ENCODE measurements at places on chromosomes 2 and 18.

DNA sequence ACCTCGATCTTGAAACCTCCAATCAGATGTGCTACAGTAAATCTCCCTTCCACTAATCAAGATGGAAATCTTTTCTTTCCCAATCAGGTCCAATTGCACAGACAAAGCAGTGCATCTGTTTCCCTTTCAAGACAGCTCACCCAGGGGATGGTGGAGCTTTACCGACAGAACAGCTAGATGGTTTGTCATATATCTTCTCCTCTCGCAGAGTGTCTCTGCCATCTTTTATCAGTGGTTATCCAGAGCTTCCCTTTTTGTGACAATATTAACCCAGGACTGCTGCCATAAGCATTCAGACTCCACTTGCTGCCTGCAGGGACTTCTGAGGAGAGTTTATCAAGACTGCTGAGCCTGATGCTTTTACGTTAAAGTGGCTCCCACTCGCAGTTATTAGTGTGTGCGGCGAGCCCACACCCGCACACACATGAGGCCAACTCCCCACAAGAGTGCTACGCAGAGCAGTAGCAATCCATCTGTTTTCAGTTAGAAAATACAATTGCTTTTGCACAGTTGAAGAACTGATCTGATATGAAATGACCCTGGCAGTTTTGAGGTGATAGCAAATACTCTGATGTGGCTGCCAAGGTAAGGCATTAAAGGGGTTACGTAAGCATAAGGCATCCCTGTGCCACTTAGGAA lies 398.9 kb downstream of the NCKAP5 start:
- no peak for DNase-seq

DNA sequence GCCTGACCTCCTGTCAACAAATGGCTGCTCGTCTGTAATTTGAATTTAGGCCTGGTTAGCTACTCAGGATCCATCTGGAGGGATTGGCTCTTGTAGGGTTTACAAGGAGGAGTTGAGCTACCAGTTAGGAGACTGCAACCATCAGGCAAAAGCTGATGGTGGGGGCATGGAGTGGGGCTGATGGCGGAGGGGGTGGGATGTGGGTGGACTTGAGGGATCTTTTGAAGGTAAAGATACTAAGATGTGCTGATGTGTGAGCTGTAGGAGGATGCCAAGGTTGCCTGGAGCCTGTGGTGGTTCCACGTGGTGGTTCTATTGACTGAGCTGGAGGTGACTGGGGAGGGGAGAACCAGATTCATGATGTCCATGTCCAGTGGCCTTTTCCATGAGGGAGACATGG lies 240.7 kb downstream of the LPIN1 start:
- no peak for DNase-seq

GRCh38 chr2:21117688-21118087 lies 6.1 kb upstream of the TDRD15 start:
- DNase-seq: no peak

DNA sequence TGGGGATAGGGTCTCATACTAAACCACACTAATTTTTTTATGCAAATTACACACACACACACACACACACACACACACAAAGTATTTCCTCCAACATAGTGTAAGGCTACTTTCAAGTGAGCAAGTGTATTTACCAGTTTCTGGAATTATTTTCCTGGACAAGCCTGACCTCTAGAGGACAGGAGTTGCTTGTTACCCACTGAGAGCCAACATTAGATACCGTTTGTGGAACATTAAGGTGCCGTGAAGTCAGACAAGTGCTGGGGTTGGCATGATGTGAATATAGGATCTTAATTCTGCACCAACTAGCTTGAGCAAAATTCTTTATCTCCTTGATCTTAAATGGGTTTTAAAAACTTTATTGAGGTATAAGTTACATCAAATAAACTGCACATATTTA lies 39.3 kb upstream of the SERPINB2 start:
- DNase-seq: no peak

DNA sequence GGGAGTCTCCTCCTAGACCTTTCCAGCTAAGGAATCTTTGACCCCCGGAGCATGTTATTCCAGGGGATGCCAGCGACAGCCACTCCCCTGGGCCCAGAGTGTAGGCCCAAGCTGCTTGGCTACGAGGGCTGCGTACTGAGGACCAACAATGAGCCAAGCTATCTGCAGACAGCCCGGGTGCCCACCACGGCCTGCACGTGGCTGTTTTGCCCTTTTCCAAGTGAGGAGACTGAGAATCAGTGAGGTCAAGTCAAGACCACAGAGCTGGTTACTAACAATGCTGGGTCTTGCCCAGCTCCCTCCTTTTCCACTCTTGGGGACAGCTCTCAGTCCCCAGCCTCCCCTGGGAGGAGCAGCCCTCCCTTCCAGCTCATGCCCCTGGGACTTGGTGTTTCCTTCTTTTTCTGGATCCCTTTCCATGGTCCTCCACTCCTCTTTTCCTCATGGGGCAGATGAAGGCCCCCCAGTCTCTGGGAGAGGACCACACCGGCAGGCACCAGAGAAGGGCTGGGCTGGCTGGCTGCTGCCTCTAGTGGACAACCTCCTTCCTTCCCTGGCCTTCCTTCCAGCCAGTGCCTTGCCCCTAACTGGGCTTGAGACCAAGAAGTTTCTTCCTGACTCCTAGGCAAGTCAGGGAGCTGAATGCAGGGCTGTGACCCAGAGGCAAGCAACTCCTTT lies 550 bp upstream of the MALL start:
- DNase-seq: peak; percentile 17

GRCh38 chr2:237438080-237438940 lies 24.3 kb upstream of the COL6A3 start:
- no peak for DNase-seq

DNA sequence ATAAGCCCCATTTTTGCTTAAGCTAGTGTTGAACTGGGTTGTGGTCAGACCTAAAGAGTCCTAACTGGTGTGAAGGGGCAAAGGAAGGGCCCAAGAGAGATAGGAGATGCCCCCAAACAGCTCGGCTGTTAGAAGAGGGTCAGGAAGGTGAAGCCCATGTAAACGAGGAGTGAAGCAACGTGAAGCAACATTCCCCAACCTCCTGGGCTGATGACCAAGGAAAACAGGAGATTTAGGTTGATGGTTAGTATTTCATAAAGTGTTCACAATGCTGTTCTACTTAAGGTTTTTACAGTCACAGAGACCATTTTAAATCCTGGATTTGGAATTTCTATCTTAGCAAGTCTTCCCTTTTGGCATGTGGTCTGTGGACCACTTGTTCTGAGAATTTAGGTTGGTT lies 144.0 kb upstream of the SERPINE2 start:
- DNase-seq: no peak

GRCh38 chr18:27707201-27707600 lies 469.7 kb downstream of the CDH2 start:
- DNase-seq: no peak

DNA sequence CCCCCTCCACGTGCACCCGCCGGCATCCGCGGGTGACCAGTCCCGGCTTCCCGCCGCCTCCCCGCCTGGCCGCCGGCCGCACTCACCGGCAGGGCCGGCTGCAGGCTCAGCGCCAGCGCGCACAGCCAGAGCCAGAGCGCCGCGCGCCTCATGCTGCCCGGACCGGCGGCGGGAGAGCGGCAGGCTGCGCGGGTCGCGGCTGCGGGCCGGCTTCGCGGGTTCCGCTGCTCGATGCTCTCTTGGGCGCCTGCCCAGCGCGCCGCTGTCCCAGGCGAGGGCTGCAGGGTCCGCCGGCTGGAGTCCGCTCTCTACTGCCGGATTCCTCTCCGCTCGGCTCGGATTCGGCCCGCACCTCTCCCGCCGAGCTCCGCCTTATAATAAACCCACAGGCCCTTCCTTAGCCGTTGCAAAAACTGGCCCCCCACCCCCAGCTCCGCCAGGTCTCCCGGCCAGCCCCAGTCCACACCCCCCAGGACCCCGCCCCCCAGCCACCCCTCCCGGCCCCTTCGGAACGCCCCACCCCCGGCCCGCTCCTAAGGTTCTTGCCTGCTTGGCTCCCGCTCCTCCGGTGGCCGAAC lies at the start of gene SDC1:
TSS of gene SDC1 (minus strand) at position 415 of the 578 bp plus-strand sequence. CDS start at position 152, 263 bp downstream.
- DNase-seq: no peak

DNA sequence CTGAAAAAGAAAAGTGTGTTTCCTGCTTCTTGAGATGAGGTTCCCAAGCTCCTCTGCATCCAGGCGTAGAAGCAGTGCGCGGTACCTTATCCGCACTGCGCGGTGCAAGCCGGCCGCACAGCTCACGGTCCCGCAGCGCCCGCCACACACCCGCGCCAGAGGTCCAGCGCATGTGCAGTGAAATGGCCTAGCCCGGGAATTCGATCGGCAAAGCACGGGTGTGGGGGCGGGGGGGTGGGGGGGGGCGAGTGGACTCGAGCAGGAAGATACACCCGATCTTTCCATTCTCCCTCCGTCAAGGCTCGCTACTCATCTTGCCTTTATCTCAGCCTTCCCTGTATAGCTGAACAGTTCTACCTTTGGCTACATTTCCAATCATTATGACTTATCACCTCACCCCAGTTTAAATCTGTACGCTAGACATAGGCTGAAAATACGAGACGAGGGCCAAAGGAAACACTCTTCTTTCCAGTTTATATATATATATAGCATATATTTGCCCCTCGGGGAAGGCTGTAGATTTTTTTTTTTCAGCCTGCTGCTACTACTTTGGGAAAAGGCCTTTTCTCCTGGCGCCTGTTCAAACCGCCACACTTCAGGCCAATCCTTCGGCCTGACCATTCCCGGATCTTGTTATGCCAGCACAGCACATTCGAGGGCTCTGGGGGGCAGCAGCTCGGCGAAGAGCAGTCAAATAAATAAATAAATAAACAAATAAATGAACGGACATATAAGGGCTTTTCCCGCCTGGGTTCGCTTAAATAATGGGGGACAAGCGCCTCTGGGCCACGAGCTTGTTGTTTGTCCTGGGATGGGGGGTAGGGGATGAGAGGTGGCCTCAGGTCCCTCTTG lies 10.4 kb downstream of the HOXD8 start:
- no peak for DNase-seq

GRCh38 chr2:149625671-149626070 lies 38.1 kb upstream of the MMADHC start:
- DNase-seq: no peak

GRCh38 chr2:45683292-45683691 lies 31.8 kb downstream of the PRKCE start:
- no peak for DNase-seq

- no peak for DNase-seq
Measured at GRCh38 chr2:144458541-144458940, 61.4 kb downstream of the ZEB2 start.

DNA sequence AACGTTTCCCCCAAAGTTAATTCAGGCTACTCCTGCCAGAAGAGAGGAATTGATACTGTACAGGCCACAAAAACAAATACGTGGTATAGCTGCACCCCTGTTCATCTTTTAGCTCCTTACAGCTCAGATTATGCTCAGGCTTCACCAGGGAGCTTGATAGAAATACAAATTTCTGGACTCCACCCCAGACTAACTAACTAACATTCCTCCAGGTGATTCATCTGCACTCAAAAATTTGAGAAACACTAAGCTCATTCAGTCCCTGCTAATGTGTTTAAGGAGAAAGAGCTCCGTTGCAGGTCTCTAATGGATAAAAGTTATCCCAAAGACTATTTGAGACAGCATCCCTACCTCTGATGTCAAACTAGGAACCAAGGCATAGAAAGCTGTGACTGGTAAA lies 36.8 kb upstream of the UNC80 start:
- no peak for DNase-seq

- no peak for DNase-seq
Measured at GRCh38 chr2:9639000-9639602, 8.3 kb upstream of the YWHAQ start.

DNA sequence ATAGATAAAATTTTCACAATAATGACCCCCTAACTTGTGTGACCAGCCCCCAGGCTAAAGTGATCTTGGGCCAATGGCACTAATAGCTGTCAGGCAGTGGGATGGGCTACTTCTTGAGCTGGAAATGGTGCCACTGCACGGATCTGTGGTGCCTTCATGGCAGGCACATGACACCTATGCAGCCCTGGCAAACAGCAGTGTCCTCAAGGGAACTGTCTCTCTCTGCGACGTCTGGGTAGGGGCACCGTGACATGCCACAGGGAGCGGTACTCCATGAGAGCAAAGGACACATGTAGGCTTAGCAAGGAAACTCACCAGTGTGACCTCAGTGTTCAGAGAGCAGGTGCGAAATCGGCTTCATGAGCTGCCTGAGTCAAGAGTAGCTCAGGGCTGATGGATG lies 161.7 kb upstream of the TWIST2 start:
- no peak for DNase-seq

- DNase-seq: no peak
Measured at GRCh38 chr2:26018184-26019055, 15.5 kb upstream of the RAB10 start.

- no peak for DNase-seq
Measured at GRCh38 chr2:101790416-101790815, 92.9 kb downstream of the MAP4K4 start.

- DNase-seq: peak; percentile 17
Measured at GRCh38 chr18:26383454-26384270, 157.4 kb downstream of the TAF4B start.

- no peak for DNase-seq
Measured at GRCh38 chr18:55458456-55459203, 129.4 kb downstream of the TCF4 start.

DNA sequence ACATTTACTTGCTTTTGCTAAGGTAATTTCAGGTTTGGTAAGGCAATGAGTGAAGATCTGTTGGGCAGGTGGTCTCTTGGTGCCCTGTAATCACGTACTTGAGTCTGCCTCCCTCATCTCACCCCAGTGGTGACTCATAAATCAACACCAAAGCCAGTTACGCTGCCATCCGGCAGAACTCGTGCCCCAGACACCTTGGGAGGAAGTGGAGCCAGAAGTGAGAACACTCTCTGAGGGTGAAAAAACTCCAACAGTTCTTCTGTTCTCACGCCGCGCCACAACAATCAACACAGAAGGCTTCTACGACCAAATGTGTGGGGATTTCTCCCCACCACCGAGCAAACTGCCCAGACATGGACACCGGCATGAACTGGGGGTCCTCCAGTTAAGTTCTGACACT lies 206.2 kb downstream of the ARL4C start:
- no peak for DNase-seq

- no peak for DNase-seq
Measured at GRCh38 chr18:1383465-1383864, 478.8 kb downstream of the ADCYAP1 start.

GRCh38 chr18:64799376-64799775 lies 650.5 kb upstream of the LINC00305 start:
- no peak for DNase-seq

GRCh38 chr18:36610258-36610657 lies 218.5 kb downstream of the TPGS2 start:
- no peak for DNase-seq

- DNase-seq: no peak
Measured at GRCh38 chr2:118539290-118539689, 308.2 kb downstream of the EN1 start.

- DNase-seq: no peak
Measured at GRCh38 chr18:27175914-27176313, 9.2 kb downstream of the CHST9 start.

GRCh38 chr18:832085-832681 lies 20.1 kb upstream of the YES1 start:
- no peak for DNase-seq

GRCh38 chr2:8627692-8628085 lies 54.2 kb upstream of the ID2 start:
- DNase-seq: no peak
